ENCODE measurements at places on chromosomes 5 and 9.
A peak's percentile ranks its signal among the peaks of the same experiment; 100 is the strongest.

GRCh38 chr5:51416149-51416548 lies 32.9 kb downstream of the ISL1 start:
- H3K4me3 ChIP-seq = no peak overlapping the region
- H3K27ac ChIP-seq = no peak overlapping the region
- no peaks in the 10 kb centered on the region for H3K36me3 ChIP-seq
- H3K4me1 ChIP-seq = no peaks in the 10 kb centered on the region
- DNase-seq = no peak

DNA sequence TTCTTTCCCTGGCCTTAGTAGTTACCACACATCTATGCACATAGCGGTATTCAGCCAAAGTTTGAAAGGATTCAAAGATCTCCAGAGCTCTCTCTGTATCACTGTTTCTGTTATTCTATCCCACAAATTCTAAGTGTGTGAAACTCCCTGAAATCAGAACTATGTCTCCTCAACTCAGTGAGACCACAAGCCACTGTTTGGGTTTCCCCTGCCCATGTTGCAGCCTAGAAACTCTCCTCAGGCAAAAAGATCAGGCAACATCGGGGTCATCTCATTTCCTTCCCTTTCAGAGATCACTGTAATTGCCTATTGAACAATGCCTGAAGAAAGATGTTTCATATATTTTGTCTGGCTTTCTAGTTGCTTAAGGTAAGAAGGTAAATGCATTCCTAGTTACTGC lies 135.6 kb downstream of the TMC1 start:
- no peaks in the 10 kb centered on the region for H3K4me1 ChIP-seq
- DNase-seq = no peak
- H3K36me3 ChIP-seq = no peaks in the 10 kb centered on the region
- no peak overlapping the region for H3K27ac ChIP-seq
- H3K4me3 ChIP-seq = no peak overlapping the region

DNA sequence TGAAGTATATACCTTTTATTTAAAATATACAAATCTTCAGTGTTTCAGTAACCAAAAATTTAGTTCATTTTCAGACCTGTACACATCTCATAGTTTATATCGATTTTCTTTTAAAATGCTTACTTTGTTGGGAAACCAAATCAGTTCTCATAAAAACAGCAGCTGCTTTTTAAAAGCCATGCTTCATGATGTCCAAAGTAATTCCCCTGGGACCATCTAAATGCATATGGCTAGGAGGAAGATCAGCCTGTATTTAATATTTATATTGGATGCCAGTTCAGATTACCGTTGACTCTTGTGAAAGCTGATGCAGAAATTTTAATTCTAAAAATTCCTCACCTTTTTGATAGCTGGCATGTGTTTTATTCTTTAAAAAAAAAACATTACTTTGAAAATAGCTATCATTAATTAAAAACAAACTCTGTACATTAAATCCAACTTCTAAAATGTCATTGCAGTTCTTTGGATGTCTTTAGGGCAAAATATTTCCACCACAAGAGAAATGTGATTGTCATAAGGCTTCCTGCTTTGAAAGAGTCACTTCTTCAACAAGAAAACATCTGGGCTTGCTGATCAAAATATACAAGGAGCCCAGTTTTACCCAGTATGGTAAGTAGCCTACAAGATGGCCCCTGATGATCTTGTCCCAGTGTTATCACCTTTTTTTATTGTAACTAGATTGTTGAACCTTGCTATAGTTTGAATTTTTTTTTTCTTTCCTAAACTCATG lies 1242.9 kb upstream of the CDH6 start:
- H3K27me3 ChIP-seq = no peaks in the 10 kb centered on the region
- H3K4me3 ChIP-seq = no peak overlapping the region
- no peak overlapping the region for H3K27ac ChIP-seq
- no peak for DNase-seq

- H3K4me1 ChIP-seq = no peaks in the 10 kb centered on the region
- no peaks in the 10 kb centered on the region for H3K27me3 ChIP-seq
- DNase-seq = no peak
- H3K27ac ChIP-seq = no peak overlapping the region
- H3K36me3 ChIP-seq = no peaks in the 10 kb centered on the region
Observed at GRCh38 chr9:35306283-35306682, 144.5 kb downstream of the UNC13B start.

GRCh38 chr9:17894501-17895160 lies 315.8 kb downstream of the SH3GL2 start:
- DNase-seq = no peak
- no peaks in the 10 kb centered on the region for H3K36me3 ChIP-seq
- H3K4me1 ChIP-seq = no peaks in the 10 kb centered on the region
- H3K27ac ChIP-seq = no peak overlapping the region
- no peak overlapping the region for H3K4me3 ChIP-seq

DNA sequence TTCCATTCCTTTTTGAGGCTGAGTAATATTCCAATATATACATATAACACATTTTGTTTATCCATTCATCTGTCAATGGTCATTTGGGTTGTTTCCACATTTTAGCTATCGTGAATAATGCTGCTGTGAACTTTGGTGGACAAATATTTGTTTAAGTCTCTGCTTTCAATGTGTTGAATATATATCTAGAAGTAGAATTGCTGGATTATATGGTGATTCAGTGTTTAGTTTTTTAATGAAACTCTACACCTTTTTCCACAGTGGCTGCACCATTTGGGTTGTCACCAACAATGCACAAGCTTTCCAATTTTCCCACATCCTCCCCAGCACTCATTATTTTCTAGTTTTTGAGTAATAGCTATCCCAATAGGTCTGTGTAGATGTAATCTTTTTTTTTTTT lies 69.5 kb downstream of the ACTBL2 start:
- no peak overlapping the region for H3K27ac ChIP-seq
- H3K27me3 ChIP-seq = no peaks in the 10 kb centered on the region
- no peaks in the 10 kb centered on the region for H3K36me3 ChIP-seq
- DNase-seq = no peak
- peaks cover 16% of the 10 kb centered on the region for H3K4me1 ChIP-seq

GRCh38 chr9:92564982-92565381 lies 29.2 kb upstream of the ECM2 start:
- peaks cover 11% of the 10 kb centered on the region for H3K4me1 ChIP-seq
- H3K27ac ChIP-seq = no peak overlapping the region
- no peak for DNase-seq
- no peaks in the 10 kb centered on the region for H3K36me3 ChIP-seq
- no peak overlapping the region for H3K4me3 ChIP-seq
- H3K27me3 ChIP-seq = no peaks in the 10 kb centered on the region

GRCh38 chr5:92605591-92605990 lies 975.4 kb downstream of the NR2F1-AS1 start:
- H3K4me1 ChIP-seq = no peaks in the 10 kb centered on the region
- no peak for DNase-seq
- H3K27ac ChIP-seq = no peak overlapping the region
- no peaks in the 10 kb centered on the region for H3K36me3 ChIP-seq

DNA sequence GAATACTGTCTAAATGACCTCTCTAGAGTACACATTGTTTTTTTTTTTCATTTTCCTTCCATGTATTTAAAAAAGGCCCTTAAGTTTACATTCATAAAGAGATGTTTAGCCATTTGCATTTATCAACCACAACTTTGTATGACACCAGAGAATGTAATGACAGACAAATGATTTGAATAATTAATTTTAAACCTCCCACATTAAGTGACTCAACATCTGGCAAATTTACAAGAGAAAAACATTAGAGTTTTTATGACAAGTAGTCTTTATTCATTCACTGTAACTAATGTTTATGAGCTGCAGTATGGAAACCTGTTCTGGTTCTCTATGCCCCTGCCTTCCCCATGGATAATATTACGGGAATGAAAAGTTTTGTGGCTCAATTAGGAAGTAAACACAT lies 1093.8 kb upstream of the CDH9 start:
- no peak overlapping the region for H3K27ac ChIP-seq
- no peak overlapping the region for H3K4me3 ChIP-seq
- no peaks in the 10 kb centered on the region for H3K27me3 ChIP-seq
- H3K4me1 ChIP-seq = no peaks in the 10 kb centered on the region
- no peak for DNase-seq
- H3K36me3 ChIP-seq = no peaks in the 10 kb centered on the region

- H3K4me1 ChIP-seq = no peaks in the 10 kb centered on the region
- no peaks in the 10 kb centered on the region for H3K36me3 ChIP-seq
- H3K27me3 ChIP-seq = no peaks in the 10 kb centered on the region
- peak; percentile 66 for DNase-seq
Observed at GRCh38 chr5:59390074-59390659, 503.4 kb downstream of the PDE4D start.

GRCh38 chr5:41057940-41058339 lies 13.2 kb downstream of the MROH2B start:
- no peak overlapping the region for H3K4me3 ChIP-seq
- no peaks in the 10 kb centered on the region for H3K27me3 ChIP-seq
- no peak overlapping the region for H3K27ac ChIP-seq
- no peaks in the 10 kb centered on the region for H3K4me1 ChIP-seq

DNA sequence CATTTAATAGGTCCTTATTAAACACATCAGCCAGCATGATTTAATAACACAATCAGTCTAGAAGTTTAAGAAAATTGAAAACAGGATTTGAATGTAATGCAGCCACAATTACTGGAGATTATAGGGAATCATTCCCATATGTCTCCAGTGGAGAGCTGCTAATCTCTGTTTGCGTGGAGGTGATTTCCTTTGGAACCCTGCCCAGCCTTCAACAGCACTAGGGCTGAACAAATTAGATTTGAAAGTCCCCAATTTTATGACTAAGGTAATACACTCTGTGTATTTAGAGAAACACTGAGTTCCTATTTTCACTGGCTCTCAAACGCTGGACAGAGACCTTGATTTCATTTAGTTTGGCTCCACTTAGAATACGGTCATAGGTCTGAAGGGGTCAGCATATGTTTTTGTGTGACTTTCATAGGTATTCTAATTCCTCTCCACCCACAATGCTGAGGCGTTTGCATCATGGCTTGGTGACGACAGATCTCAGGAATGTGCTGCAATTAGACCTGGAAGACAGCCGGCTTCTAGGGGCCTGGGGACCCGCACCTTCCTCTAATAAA lies 508.3 kb downstream of the EBF1 start:
- DNase-seq = peak; percentile 61
- H3K27ac ChIP-seq = peak overlapping the region; percentile 6
- H3K4me3 ChIP-seq = no peak overlapping the region
- H3K36me3 ChIP-seq = no peaks in the 10 kb centered on the region

GRCh38 chr5:134638760-134639201 lies 6.2 kb upstream of the SAR1B start:
- peak overlapping the region; percentile 85 for H3K27ac ChIP-seq
- peak; percentile 57 for DNase-seq
- peaks cover 16% of the 10 kb centered on the region for H3K4me1 ChIP-seq
- H3K36me3 ChIP-seq = no peaks in the 10 kb centered on the region
- H3K4me3 ChIP-seq = no peak overlapping the region

GRCh38 chr5:61735531-61735930 lies 403.5 kb downstream of the ZSWIM6 start:
- no peaks in the 10 kb centered on the region for H3K36me3 ChIP-seq
- no peak for DNase-seq
- H3K27me3 ChIP-seq = peaks cover 7% of the 10 kb centered on the region
- H3K27ac ChIP-seq = no peak overlapping the region
- H3K4me3 ChIP-seq = no peak overlapping the region
- H3K4me1 ChIP-seq = peaks cover 20% of the 10 kb centered on the region

- DNase-seq = peak; percentile 58
- no peaks in the 10 kb centered on the region for H3K27me3 ChIP-seq
- peak overlapping the region; percentile 64 for H3K27ac ChIP-seq
- peaks cover 9% of the 10 kb centered on the region for H3K4me1 ChIP-seq
Observed at GRCh38 chr5:149611326-149611725, 30.0 kb downstream of the ARHGEF37 start.

GRCh38 chr5:76413746-76414145 lies 10.7 kb downstream of the IQGAP2 start:
- no peak for DNase-seq
- H3K36me3 ChIP-seq = no peaks in the 10 kb centered on the region
- H3K4me3 ChIP-seq = no peak overlapping the region
- H3K27ac ChIP-seq = no peak overlapping the region
- H3K27me3 ChIP-seq = no peaks in the 10 kb centered on the region

DNA sequence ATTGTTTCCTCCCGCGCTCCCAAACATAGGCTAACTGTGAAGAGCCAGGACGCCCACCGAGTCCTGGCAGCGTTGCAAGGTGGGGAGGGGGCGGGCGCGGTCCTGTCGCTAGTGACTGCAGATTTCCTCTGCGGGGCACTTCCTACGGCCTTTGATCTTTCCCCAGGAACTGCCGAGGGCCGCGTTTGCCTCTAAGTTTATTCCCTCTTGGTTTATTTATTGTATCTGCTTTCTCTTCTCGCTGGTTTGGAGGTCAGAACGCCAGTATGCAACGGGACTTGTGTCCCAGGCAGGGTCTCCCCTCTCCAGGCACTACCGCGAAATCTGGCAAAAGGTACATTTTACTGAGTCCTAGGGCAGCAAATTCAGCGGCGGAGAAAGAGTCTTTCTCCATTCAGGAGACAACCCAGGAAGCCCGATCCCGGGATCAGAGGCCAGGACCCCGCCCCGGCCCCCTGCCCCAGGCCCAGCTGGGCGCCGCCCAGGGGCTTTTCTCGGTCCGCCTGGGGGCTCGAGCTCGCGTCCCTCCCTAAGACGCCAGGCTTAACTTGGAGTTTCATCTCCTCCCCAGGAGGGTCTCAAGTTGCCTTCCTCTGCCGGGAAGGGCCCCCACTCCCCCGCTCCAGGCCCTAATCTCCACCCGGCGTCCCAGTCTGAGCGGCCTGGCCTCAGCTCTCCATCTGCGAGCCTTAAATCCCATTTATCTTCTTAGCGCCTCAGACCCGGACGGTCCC lies 884 bp upstream of the EGFLAM start:
- peaks cover 66% of the 10 kb centered on the region for H3K27me3 ChIP-seq
- H3K27ac ChIP-seq = no peak overlapping the region

- H3K36me3 ChIP-seq = no peaks in the 10 kb centered on the region
- H3K4me3 ChIP-seq = no peak overlapping the region
- DNase-seq = no peak
- H3K27ac ChIP-seq = no peak overlapping the region
Observed at GRCh38 chr5:44294516-44294915, 94.7 kb downstream of the FGF10 start.

DNA sequence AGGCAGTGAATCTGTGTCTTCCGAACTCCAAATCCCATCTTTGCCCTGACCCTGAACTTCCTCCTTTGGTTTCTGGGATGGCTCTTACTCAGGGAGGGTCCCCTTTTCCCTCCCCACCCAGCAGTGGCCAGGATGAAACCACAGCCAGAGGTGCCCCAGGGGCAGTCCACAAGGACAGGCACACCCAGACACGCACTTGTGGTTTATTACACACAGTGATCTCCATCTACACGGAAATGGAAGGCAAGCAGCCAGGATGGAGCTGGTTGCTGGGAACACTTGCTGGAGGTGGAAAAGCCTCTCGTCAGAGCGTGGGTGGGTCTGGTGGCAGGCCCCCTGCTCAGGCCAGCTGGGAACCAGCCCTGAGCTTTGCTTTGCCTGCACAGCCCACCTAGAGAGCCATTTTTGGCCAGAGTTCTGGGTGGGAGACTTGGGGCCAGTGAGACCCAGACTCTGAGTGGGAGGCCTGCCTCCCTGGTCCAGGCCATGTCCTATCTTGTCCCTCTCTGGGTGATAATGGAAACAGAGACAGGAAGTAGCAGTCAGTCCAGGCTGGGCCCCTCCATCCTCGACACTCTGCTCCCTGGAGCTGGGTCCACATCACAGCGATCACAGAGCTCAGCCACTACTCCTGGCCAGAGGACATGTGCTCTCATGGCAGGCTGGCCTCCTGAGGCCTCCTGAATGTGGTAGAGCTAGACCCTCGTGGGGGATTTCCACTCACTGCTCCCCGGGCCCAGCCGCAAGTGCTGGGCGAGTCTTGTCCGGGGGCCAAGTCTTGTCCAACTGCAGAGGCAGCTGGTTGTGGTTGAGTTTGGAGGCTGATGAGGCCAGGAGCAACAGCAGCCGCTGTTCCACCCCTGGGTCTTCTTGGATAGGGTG lies 5.1 kb upstream of the PHYKPL start:
- DNase-seq = no peak
- H3K27me3 ChIP-seq = no peaks in the 10 kb centered on the region
- no peak overlapping the region for H3K27ac ChIP-seq
- no peak overlapping the region for H3K4me3 ChIP-seq

Measured in hepatocyte (in vitro differentiated cells).